Stimulated activated CD8-positive, alpha-beta memory T cell treated with anti-CD3 and anti-CD28 coated beads, Interleukin-2, amount 100 ng/mL, for 1 hour (primary cell): ENCODE measurements at places on chromosomes 7 and 10.

GRCh38 chr10:98408799-98409198 lies 6.2 kb downstream of the PYROXD2 start:
- no peak for DNase-seq

DNA sequence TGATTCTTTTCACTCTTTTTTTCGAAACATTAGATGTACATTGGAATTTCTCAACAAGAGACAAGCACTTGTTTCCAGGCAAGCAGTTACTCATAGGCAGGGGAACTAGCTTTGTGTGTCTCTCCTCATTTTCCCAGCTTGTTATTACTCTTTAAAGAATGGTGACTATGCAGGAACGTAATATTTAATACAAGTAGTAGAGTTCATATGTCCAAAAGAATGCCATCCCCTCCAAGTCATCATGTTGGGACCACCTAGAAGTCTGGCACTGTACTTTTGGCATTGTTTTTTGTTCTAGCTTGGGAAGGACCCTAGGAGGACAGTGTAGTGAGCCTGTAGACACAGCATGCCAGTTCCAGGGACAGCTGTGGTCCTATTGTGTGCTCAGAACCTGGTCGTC lies 650.7 kb downstream of the INHBA start:
- no peak for DNase-seq

DNA sequence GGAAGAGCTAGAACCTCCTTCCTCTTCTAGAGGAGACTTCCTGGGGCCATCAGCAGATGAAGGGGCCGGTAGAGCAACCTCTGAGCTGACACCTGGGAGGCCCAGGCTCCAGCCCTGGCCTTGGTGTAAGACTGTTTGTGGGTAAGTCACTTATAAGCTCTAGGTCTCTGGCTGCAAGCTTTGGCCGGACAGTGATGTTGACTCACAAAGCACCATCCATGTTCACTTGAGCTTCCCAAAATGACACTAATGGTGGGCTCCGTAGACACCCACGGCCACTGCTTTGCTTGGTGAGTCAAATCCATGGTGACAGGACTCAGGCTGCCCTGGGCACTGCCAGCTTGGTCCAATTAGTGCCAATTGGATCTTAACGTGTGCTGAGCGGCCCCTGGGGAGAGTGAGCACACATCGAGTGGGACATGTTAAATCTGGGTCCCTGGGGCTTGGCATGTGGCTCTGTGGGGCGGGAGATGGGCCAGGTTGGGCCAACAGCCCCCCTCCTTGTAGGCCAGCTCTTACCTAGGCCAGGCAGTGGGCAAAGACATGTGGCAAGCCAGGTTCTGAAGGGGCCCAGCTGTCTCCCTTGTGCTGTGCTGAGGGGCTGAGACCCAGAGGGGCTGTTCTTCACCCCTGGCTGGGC lies 16.7 kb downstream of the NEURL1 start:
- no peak for DNase-seq

- DNase-seq: no peak
These were observed 18.6 kb downstream of the OCM2 start for GRCh38 chr7:97971120-97971989.

DNA sequence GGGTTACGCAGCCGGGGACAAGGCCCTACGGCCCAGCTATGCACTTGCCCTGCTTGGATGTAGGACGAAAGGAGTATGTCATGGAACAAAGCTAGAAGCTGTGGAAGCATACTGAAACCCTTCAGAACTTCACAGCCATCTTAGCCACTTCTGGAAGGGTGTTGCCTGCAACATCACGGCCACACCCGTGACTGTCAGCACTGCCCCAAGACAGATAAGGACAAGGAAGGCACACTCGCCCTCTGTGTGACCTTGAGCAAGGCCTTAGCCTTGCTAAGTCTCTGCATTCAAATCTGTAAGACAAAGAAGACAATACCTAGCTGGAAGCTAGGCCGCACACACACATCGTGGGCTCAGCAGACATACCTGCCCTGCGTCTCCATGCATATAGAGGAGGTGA lies 352.5 kb upstream of the MGMT start:
- no peak for DNase-seq

- DNase-seq: no peak
These were observed 32.6 kb upstream of the ELN start for GRCh38 chr7:73995330-73995729.

- DNase-seq: no peak
These were observed 17.0 kb downstream of the ITPRIP start for GRCh38 chr10:104321226-104321625.

- no peak for DNase-seq
These were observed 27.3 kb downstream of the HYAL4 start for GRCh38 chr7:123871998-123872867.

DNA sequence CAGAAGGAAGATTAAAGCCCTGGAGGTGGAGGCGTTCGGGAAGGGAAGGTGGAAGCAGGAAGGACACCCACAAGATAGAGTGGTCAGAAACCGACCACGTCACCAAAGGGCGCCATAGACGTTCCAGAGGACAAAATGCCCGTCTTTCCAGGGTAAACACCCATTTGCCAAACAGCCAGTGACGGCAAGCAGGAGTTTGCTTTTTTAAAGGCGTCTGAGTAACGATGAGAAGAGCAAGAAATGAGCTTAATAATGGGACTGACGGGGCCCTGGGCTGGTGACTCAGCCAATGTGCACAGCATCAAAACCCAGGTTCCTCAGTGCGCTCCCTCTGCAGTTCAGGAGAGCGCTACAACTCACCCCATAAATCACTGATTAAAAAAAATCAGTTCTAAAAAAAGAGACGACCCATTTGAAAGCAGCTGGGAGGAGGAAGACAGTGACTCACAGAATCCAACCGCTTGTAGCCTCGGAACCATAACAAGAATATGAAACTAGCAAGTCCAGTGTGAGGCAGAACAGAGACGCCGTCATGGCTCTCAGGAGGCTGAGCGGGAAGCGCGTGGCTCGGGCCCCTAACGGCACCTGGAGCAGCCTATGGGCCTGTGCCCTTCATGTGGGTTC lies 5.9 kb downstream of the DIP2C start:
- DNase-seq: no peak

GRCh38 chr7:158695726-158696452 lies 8.7 kb downstream of the NCAPG2 start:
- DNase-seq: no peak

- DNase-seq: no peak
These were observed 8.5 kb upstream of the SHH start for GRCh38 chr7:155820788-155821187.

GRCh38 chr7:12926206-12926605 lies 238.8 kb downstream of the ARL4A start:
- no peak for DNase-seq

DNA sequence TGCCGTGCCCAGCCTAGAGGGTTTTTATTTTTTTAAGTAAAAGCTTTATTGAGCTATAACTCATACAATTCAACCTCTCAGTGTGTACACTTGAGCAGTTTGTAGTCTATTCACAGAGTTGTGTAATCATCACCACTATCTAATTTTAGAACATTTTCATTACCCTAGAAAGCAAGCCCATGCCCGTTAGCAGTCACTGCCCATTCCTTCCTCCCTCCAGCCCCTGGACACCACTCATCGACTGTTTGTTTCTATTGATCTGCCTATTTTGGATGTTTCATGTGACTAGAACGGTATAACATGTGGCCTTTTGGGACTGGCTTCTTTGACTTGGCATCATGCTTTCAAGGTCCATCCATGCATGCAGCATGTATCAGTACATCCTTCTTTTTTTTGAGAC lies 25.7 kb upstream of the SEC61A2 start:
- no peak for DNase-seq

DNA sequence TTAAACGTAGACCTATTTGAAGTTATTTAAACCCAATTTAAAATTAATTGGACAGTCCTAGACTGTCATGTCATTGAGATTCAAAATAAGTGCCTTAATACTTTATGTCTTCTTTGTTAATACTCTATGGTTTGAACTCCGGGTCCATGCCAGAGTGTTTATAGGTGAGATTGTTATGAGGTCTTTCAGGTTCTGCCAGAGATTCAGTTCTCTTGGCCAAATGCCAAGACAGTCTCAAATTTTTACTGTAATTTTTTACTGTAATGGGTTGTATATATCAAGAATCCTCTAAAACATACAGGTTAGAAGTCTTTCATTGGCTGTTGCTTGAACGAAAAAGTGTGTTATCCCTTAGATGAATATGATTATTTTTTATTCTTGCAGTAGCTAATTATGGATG lies 3.9 kb downstream of the ADD3 start:
- DNase-seq: no peak

GRCh38 chr7:92466682-92467081 lies 11.1 kb downstream of the ERVW-1 start:
- no peak for DNase-seq

GRCh38 chr7:116328161-116328560 lies 117.8 kb downstream of the TES start:
- no peak for DNase-seq

DNA sequence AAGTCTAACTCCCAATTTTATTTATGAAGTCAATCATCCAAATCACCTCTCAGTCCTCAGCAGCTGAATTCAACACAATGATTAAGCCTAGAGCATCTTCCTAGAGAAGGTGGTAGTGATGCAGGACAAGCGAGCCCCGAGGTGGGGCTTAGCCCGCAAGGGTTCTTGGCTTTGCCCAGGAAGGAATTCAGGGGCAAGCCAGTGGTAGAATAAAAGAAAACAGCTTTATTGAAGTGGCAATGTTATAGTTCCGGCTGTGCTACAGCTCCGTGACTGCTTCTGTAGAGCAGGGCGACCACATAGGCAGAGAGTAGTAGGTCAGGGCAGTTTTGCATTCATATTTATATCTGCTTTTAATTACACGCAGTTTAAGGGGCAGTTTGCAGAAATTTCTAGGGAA lies 18.1 kb downstream of the IL2RA start:
- DNase-seq: no peak

DNA sequence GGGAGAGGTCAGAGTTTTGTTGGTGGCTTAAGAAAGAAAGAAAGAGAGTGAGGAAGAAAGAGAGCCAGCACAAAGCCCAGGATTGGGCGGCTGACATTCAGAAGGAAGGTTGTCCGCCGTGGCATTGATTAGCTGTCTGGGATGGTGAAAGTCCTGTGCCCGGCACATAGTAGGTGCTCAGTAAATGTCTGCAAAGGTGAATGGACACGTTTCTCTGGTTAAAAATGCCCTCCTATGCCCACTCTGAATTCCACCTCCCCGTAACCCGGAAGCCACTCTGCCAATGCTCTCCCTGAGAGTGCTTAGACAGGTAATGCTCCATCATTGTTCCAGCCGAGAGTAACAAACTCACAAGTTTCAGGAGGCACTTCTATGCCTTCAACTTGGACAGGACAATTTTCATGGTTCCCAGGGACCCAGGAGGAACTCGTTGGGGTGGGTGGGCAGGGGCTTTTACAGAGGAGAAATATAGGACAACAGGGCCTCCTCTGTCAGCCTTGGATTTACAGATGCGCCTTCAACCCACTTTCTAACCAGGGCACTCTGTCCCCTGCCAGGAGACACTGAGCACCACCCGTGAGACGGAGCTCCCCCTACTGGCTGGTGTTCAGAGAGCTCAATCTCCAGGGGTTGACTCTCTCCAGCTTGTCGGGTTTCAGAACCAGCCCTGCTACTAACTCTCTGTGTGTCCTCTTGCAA lies 411.5 kb upstream of the ZMIZ1 start:
- peak; percentile 11 for DNase-seq

DNA sequence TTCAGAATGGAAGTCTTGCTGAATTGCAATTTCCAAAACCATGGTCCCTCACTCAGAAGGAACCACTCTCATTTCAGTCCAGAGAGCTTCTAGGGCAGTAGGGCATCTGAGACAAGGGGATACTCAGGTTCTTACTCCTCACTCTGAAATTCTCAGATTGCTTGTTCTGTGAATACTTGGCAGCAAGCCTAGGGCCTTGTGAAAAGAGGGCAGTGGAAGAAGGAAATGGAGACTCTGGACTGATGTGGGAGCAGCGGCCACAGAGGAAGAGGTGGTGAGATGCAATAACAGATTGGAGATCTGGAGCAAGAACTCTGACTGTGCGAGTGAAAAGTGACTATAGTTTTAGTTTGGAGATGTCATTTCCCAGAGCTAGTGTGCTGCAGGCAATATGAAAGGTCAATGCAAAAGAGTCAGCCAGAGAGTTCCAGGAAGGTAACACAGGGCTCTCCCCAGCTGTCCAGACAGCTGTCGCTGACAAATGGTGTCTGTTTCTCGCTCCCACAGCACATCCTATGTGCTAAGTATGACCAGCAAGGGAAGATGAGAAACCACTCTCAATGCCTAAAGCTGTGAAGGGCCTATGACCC lies 291.6 kb upstream of the KIAA1217 start:
- no peak for DNase-seq

GRCh38 chr7:134473861-134474291 lies 15.0 kb upstream of the AKR1B1 start:
- no peak for DNase-seq

DNA sequence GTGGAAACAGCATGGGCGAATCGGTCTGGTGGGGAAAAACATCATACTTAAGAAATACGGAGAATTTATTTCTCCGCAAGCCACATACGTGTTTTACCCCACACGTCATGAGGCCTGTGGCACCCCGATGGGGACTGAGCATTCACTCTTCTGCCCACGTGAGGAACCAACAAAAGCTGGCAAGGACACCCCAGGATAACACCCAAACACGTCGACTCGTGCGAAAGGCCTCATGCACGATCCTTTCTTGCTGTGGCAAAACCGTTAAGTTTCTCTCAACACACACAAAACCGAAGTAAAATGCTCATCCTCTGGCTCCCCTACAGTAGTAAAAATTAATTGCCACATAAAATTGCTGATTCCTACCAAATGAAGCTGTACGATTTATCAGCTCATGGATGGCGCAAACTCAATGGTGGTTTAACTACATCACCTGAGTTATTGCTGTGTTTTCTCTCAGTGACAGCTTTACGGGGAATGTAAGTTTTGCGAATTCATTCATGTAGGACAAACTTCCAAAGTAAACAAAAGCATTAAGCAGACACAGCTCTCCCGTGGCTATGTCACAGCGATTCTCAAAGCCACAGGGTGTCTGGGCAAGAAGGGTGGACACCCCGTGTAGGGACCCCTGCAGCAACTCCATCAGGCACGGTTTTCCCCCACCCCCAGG lies 97.0 kb downstream of the CTBP2 start:
- no peak for DNase-seq

- DNase-seq: no peak
These were observed 1.6 kb downstream of the BAMBI start for GRCh38 chr10:28678687-28679457.

DNA sequence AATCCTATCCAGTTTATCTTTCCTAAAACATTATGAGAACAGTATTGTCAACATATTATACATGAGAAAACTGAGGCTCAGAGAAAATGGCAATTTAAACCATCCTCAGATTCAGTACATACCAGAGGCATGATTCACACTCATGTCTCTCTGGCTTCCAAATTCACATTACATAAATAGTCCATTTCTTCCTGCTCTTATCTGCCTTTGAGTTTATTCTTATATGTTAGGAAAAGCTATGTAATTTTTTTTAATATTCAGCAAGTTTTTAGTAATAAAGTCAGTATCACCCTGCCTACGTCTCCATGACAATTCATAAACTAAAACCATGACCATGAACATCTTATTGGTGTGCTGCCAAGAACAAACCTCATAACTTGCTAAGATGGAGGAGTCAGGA lies 1260.2 kb upstream of the SORCS1 start:
- no peak for DNase-seq
